ENCODE measurements at places on chromosomes 13 and 19.

- DNase-seq = no peak
- H3K36me3 ChIP-seq = no peaks in the 10 kb centered on the region
Measured at GRCh38 chr19:28468701-28469459, 744.1 kb downstream of the UQCRFS1 start.

- H3K27me3 ChIP-seq = no peaks in the 10 kb centered on the region
- no peaks in the 10 kb centered on the region for H3K36me3 ChIP-seq
- no peak for DNase-seq
- H3K4me3 ChIP-seq = no peak overlapping the region
Measured at GRCh38 chr13:88863116-88863515, 1191.9 kb downstream of the SLITRK5 start.

- peak; percentile 96 for DNase-seq
- H3K4me1 ChIP-seq = peaks cover 14% of the 10 kb centered on the region
- peaks cover 32% of the 10 kb centered on the region for H3K36me3 ChIP-seq
- H3K27me3 ChIP-seq = no peaks in the 10 kb centered on the region
Measured at GRCh38 chr19:47745010-47745901, at the start of gene NOP53. TSS of gene NOP53 (plus strand) at chr19:47745546. CDS start at chr19:47745560, 14 bp downstream.

DNA sequence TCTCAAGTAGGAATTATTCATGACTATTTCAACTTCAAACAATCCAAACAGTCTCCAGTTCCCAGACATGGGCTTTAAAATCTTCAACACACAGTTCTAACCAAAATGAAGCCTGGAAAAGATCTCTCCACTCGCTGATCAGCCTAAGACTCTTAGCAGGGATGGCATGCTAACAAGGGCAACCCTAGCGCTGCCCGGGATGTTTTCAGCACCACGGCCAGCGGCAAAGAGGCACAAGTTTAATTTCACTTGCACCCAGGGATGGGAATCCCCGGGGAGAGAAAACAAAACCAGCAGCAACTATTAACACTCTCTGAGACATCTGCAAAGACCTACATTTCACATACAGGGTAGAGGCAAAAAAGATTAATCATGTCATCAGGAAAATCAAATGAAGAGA is 43.0 kb downstream of the CACNA1A start:
- H3K27ac ChIP-seq = no peak overlapping the region
- no peaks in the 10 kb centered on the region for H3K36me3 ChIP-seq
- H3K4me3 ChIP-seq = no peak overlapping the region
- peaks cover 15% of the 10 kb centered on the region for H3K27me3 ChIP-seq

GRCh38 chr13:67101730-67102467 is 128.2 kb downstream of the PCDH9 start:
- H3K36me3 ChIP-seq = no peaks in the 10 kb centered on the region
- H3K4me1 ChIP-seq = no peaks in the 10 kb centered on the region
